ENCODE measurements at places on chromosomes 2 and 18. TPM values are rescaled to one million over a fixed set of nuclear protein-coding genes. Genes with fewer than 3 reads are reported as not detected.

DNA sequence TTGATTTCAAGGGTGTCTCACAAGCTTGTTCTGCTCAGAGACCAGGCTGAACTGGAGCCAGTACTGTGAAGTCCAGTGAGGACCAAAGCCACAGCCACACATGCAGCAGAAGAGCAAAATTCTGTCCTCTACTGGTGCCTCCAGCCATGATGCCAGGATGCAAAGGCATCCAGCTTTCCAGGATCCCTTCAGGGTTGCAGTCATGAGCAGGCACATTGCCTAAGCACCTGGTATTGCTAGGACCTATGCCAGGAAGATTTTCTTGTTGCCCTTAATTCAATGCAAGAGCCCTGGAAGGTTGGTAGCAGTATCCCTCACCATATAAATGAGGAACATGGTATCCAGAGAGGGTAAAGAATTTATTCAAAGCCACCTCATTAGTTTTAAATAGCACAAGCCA is 78.9 kb upstream of the CYRIA start:
- DNase-seq, result no peak

DNA sequence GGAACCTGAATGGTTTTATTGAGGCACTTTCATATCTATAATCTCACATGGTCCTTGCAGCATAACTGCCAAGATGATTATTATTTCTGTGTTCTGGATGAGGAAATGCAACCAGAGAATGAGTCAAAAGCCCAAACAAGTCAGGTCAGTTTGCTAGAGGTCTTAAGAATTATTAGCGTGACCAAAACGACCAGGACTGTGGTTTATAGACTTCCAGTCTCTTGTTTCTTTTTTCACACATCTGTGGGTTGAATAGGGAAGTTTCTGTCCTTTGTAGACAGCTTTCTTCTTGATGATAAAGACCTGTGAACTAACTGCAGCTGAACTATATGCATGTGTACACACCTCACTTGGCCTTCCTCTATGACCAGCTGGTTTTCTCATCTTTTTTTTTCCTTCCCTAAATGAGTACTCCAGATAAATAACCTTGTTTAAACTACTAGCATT is 13.9 kb downstream of the ADAM23 start:
- DNase-seq, result no peak

Gene IL36B
- polyA plus RNA-seq, result not detected

Gene METAP1D
- polyA plus RNA-seq, result 9.0 TPM

DNA sequence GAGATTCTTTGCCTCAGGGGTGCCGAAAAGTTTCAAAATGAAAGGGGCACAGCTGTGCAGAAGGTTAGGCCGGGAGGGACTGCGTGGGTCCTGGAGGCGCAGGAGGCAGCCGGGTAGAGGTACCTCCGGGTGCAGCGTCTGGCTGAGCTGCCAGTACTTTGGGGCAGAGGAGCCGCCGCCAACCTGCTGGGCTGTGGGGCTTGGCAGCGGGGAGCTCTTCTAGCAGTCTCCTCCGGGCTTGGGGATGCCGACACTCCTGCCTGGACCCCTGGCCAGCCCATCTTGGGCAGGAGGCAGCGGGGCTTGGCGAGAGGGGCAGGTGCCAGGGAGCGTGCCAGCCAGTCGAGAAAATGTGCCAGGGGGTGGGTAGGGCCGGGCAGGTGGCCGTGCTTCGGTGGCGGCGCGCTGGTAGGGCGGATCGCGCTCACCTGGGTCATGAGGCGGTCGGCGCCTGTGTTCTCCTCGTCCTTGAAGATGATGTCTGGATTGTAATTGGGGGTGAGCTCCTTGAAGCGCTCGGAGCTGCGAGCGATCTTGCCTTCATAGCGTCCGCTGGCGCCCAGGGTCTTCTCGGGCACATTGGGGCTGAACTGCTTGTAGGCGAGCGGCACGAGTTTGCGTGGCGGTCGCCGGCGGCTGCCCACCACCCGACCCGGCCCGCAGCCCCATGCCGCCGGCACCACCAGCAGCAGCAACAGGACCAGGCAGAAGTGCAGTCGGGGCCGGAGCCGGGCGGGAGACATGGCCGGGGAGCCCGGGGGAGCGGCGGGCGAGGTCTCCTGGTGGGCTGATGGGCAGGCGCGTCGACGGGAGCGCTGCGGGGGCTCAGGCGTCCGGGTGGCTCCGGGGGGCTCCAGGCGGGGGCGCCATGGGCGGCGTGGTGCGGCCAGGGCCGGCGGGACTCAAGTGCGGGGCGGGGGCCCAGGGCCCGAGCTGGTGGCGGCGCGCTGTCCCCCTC is 717 bp downstream of the IHH start:
- DNase-seq, result peak; percentile 74

- DNase-seq, result no peak
Measured at GRCh38 chr2:171531836-171532450, 9.7 kb downstream of the CYBRD1 start.

DNA sequence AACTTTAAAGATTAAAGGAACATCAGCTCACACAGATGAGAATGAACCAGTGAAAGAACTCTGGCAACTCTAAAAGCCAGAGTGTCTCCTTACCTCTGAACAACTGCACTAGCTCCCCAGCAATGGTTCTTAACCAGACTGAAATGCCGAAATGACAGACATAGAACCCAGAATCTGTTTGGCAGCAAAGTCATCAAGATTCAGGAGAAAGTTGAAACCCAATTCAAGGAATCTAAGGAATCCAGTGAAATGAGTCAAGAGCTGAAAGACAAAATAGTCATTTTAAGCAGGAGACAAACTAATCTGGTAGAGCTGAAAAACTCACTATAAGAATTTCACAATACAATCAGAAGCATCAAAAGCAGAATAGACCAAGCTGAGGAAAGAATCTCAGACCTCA is 72.0 kb downstream of the STRADB start:
- no peak for DNase-seq

Gene UGT1A10
- polyA plus RNA-seq, result not detected

DNA sequence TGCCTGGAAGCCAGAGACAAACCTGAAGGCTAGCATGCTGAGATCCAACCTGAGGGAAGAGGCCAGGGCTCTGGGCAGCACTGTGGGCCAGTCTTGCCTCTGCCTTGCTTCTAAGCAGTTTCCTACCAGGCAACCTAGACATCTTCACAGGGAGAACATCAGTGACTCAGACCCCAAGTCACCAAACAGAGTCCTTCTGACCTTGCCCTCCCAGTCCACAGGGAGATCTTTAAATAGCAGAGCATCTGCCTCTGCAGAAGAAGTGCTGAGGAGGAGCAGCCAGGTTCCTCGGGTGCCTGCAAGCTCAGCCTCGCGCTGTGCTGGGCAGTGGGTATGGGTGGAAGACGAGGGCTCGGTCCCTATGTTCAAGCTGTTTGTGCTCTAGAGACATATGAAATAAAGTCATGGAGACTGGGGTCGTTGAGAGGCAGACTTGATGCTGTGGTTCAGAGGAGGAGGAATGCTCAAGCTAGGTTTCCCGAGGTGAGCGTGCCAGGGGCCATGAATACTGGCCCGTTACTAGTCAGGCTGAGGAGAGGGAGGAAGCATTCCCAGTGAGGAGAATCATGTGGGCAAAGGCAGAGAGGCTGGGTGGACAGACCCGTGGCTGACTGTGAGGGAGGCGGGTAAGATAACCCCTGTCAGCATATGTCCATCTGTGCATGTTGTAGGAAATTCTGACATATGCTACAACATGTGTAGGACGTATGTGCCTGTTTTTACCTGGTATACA is 66.5 kb downstream of the BOLA3 start:
- no peak for DNase-seq

- DNase-seq, result no peak
Measured at GRCh38 chr18:45116116-45116515, 435.4 kb downstream of the SETBP1 start.

Gene TMEM182
- 3.4 TPM for polyA plus RNA-seq

Gene UGT1A4
- polyA plus RNA-seq, result not detected

Gene CACNB4
- polyA plus RNA-seq, result 0.10 TPM

Gene DSG2
- polyA plus RNA-seq, result not detected

Gene IL1RL2
- polyA plus RNA-seq, result 0.05 TPM

GRCh38 chr2:200452377-200452776 is 57.5 kb downstream of the KCTD18 start:
- no peak for DNase-seq

Gene UGT1A3
- polyA plus RNA-seq, result not detected

- DNase-seq, result no peak
Measured at GRCh38 chr2:177318613-177319012, 54.1 kb upstream of the NFE2L2 start.

DNA sequence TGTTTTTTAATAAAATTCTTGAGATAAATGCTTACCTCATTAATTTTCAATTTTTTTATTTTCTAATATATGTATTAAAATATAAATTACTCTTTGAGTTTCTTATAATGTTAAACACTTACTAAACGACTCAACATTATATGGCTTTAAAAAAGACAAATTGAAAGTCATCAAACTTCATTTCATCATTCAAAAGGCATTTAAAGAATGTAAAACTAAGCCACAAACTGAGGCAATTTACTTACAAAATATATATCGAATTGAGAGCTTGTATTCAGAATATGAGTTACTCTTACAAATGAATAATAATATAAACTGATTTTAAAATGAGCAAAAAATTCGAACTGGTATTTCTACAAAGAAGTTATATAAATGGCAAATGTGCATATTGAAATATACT is 1262.2 kb upstream of the PIK3C3 start:
- no peak for DNase-seq

DNA sequence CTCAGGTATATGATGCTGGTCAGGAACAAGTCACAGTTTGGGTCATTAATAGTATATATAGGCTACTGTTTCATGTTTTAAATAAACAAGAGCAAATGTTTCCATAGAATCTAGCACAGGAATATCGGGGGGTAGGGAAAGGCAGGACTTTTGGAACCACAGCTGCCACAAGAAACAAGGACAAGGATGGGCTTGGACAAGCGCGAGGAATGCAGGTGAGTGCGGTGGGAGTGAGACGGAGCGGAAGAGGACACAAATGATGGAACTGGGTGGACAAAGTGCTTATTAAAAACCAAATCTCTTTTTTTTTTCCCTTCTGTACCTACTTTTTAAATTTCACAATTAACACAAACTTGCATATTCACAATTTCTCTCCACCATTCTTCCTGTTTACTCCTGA is 49.1 kb downstream of the SNORC start:
- no peak for DNase-seq

Gene PRKCE
- polyA plus RNA-seq, result 20.4 TPM

DNA sequence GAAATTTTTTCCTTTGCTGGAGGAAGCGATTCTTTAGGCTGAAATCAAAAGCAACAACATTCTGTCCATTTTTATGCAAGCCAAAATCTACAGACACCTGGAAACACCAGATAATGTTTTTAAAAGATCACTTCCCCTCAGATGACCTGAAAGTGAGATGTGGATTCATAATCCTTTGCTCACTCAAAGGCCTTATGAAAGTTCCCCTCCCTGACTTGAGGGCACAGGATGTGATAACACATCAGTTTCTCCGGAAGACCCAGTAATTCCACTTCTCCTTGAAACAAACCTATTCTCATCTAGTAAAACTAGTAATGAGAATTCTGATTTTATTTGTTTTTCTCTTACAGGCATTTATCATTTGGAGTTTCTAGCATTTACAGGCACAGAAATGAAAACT is 218.3 kb upstream of the RND3 start:
- DNase-seq, result no peak

Gene PID1
- 0.16 TPM for polyA plus RNA-seq

- no peak for DNase-seq
Measured at GRCh38 chr2:232607011-232607410, 26.4 kb upstream of the EFHD1 start.

DNA sequence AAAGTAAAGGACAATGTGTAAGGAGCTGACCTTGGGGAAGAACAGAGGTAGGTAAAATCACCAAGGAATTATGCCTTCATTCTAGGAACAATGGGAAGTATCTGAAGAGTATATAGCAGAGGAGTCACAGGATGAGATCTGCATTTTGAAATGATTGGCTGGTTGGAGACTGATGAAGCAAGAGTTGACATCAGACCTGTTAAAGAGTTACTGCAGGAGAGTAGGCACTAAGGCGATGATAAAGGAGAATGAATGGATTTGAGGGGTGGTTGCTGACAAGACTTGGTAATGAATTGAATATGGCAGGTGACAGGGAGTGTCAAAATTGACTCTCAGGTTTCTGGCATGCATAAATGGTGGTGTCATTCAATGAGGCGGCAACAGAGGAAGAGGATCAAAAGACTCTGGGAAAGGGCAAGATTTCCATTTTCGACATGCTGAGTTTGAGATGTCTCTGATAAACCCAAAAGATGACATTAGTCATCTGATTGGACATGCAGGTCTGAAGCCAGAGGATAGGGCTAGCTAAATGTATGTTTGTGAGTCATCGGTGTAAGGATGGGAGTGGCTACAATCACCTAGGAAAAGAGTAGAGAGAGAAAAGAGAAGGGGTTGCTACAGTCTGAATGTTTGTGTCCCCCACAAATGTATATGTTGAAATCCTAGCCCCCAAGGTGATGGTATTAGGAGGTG is 236.5 kb downstream of the DYM start:
- no peak for DNase-seq

- DNase-seq, result no peak
Measured at GRCh38 chr2:118643294-118643693, 204.2 kb downstream of the EN1 start.

DNA sequence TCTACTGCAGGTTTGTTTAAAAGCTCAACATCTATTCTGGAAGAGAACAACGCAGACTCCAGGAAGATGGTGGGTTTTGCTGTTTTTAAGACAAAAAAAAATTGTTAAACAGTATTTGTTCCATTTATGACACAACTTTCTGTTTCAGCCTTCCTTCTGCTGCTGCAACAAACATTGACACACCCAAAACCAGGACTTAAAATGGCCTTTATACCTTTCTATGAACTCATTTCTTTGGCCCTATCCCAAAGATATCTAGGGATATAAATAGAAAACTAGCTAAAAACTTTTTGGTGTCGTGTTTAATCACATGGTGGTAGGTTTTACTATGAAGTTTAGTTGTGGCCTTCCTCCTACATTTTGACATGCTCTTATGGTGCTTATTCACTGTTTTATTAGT is 964 bp upstream of the GALNT3 start:
- DNase-seq, result no peak

DNA sequence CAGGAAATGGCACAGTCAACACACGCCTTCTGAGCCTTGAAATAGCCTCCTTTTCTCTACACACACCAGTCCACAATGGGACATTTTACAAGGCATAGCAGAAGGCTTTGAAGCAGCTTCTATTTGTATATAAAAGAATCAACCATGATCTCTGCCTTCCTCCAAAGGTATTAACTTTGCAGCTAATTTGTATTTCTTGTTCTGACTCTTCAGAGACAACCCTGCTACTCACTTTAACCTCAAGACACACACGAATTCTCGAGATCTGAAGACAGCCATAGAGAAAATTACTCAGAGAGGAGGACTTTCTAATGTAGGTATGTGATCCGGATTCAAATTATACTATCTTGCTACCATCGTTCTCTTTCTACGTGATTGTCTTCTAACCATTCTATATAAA is 104.6 kb downstream of the VIT start:
- no peak for DNase-seq
